Amygdala (tissue), 56 donors: ENCODE measurements at places on chromosomes 5 and 9.

DNA sequence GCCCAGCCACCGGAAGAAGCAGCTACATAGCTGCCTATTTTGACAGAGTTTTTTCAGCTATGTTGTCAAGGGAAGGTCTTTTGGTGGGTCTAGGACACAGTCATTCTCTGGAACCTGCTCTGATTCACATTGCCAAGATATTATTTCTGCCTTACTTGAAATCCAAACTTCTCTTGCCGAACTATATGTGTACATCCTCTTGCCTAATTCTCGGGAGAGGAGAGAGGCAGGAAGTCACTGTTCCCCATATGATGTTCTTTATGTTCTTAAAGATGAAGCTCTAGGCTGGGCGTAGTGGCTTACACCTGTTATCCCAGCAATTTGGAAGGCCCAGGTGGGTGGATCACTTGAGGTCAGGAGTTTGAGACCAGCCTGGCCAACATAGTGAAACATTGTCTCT, 8.6 kb downstream of the TMEM252 start:
- DNase-seq = no peak

DNA sequence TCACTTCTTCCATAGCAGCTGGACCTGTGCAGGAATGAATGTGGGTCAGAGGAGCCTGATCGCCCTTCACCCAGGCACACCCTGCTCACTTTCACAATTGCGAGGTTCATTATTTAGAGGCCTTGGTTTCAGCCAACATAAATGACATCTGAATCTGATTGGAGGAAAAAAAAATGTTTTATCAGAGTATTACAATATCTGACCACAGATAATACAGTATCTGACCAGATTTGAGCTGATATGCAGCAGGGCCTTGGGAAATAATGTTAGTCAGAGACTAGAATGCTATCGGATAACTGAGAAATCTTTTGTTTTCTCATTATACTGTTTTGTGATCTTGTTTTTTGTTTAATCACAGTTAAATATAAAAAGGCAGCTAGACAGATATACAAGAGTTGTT, 7.7 kb downstream of the ICE1 start:
- no peak for DNase-seq

DNA sequence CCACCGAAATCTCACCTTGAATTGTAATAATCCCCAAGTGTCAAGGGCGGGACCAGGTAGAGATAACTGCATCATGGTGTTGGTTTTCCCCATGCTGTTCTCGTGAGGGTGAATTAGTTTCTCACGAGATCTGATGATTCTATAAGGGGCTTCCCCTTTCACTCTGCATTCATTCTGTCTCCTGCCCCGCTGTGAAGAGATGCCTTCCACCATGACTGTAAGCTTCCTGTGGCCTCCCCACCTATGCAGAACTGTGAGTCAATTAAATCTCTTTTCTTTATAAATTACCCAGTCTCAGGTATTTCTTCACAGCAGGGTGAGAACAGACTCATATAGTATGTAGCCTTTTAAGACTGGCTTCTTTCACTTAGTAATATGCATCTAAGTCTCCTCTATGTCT, 128.1 kb upstream of the NR5A1 start:
- DNase-seq = no peak

- DNase-seq = no peak
Measured at GRCh38 chr9:98600631-98601030, 108.1 kb downstream of the GABBR2 start.

DNA sequence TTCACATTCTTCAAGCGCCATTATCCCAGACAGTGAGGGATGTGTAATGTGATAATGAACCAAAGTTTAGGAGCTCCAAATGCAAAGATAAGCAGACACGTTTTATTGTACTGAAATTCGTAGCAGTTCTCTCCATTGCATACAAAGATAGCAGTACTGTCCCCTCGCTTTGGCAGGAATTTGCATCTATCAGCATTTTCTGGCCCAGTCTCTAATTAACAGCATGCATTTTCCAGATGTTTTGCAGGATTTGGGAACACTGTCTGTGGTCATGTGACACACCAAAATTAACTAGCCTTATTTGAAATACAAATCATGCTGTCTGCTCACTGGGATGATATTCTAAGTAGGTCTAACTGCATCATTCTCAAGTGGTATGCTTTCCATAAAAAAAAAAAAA, 235.9 kb upstream of the TRPM3 start:
- no peak for DNase-seq

DNA sequence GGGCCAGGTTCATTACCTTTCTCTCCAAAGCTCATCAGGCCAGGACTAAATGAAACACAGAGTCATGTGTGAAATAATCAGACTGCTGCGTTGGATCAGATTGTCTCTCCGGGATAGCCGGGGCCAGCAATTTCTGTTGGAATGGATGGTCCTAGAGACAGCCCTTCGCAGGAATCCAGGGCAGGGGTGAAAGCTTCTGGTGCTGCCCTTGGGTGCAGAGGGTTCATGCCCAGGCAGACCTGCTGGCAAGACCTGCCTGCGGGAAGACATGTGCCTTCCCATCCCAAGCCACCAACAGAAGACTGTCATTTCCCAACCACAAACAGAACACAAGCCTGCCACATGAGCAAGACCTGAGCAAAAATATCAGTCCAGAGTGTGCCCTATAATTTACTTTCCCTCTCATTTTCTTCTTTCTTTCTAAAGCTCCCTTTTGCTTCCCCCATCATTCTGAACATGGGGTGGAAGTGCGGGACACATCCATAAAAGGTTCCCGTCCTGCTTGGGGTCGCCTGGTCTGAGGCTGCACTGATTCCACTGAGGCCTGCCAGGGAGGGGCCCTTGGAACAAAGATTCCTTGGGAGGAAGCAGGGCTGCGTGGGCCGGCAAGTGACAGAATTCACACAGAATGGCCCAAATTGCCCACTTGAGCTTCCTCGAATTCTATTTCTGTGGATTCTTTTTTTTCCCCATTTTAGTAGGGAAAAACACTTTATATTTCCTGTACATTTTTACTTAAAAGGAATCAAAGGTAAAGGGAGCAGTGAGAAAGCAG, 57.3 kb downstream of the UBE2QL1 start:
- no peak for DNase-seq

DNA sequence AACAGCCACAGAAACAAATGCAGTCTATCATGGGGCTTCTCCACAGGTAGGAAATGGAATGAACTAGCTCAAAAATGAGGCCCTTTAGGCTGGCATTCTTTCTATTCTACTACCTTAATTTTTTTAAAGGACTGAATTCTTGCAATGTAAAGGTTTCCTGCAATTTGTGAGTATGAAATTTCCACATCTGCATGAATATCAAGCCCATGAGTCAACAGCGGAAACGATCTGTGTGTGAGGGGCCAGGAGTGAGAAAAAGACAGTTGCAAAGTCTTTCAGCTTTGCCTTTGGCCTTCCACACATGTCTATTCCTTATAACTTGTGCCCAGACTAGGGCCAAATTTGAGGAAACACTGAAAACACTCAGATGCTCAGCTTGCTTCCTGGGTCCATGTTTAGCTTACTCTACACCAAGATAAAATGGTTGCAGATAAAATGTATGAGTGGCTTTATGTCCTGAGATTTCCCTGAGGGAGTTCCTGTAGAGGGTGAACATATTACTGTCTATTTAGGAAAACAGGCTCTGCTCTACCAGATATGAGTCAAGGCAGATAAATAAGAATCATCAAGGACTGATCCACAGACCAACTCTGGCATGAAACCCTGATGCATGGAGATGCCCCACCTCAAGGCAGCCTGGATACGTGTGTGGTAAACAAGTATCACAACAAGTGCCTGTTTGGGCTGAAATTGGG, 46.5 kb downstream of the RETREG1 start:
- no peak for DNase-seq

GRCh38 chr5:90888511-90889324, 330.1 kb downstream of the ADGRV1 start:
- DNase-seq = no peak

DNA sequence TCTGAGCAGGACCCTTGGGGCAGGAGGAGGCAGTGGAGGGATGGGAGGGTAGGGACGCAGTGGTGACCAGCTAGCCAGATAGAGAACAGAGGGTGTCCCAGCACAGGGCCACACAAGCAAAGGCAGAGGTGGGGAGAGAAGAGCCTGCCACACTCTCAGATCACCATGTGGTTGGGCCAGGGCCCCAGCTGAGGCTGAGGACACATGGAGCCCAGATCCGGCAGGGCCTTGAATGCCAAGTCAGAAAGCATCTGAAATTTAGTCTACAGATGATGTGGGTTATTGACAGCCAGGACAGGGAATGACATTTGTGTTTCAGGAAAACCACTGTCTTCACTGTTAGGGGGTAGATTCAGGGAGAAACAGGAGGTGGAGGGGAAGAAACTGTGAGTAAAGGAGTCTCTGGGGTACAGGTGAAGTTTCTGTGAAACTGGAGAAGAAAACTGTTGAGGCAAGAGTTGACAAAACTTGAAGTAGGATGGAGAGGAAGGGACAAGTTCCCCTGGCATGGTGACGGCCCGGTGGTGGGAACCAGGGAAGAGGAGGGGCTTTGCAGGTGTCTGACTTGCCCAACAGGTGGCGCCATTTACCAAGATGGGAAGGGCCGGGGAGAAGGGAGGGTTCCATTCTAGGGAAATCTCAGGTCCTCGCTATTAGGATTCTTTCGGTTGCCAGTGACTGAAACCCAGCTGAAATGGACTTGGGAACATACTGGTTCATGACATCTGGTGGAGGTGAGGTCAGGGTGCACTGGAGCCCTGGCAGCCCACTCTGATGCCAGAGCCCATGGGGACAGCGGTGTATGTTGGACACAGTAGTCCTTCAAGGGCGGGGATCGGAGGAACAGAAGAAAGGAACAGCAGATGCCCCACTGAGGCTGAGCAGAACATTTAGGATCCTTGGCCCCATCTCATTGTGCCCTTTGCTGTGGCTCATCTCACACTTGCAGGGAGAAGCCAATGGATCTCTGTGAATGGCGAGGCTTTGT, 100.1 kb downstream of the KCNIP1 start:
- peak; percentile 16 for DNase-seq

GRCh38 chr5:113179156-113179555, 202.6 kb downstream of the DCP2 start:
- DNase-seq = no peak

- DNase-seq = no peak
Measured at GRCh38 chr5:124199893-124200292, 546.5 kb downstream of the ZNF608 start.

DNA sequence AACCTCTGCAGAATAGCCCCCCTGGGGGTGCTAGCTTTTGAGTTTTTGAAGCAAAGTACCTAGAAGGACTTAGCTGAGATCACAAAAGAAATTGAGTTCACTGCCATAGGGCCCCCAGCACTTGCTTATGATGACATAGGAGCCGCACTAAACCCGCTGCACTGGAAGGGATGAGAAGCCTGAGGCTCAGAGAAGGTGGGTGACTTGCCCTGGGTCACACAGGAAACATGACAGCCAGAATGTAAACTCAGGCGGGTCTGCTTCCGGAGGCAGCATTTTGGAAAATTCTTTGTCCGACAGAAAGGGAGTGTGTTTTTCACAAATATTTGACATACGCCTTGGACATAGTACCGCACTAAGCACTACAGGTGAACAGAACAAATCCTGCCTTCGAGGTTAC, 8.4 kb upstream of the TOR1B start:
- no peak for DNase-seq

DNA sequence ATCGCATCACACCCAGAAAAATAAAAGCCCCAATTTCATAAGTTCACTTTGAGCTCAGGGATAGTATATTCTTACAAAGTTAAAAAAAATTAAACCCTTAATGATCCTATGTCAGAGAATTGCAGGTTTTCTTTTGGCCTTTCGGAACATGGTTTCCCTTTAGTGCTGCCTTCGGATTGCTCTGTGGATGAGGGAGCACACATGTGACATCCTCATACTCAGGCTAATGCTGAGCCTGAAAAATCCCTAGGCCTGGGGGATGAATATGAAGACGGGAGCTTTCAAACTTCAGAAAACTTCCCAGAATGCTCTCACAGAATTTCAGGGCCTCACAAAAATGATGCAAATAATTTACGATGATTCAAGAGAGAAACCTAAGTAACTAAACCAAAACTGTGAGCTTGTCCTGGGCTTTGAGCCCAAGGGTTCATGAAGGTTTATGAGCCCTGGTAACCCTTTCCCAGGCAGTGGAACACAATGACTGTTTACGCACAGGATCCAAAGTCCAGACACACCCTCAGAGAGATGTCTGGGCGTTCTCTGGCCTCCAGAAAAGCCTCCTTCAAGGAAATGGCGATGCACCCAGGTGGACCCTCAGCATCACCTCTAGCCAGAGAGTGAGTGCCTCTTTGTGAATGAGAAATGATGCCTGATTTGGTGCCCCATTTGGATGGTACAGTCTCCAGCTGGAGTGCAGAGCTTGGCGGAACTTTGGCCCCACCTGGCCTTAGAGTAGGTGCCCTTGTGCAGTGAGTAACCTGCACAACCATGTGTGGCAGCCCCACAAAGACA, 145.4 kb downstream of the ENTREP1 start:
- DNase-seq = no peak

DNA sequence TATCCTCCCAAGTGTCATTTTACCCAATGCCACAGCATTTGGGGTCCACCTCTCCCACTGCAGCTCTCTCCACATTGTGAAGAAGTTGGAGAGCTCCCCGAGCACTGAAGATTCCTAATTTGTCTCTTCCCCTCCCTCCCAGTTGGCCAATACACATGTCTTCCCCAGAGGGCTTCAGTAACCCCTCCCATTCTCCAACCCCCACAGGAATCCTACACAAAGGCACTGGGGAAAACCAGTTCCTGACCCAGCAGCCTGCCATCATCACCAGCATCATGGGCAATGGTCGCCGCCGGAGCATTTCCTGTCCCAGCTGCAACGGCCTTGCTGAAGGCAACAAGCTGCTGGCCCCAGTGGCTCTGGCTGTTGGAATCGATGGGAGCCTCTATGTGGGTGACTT, 87.3 kb upstream of the WWC1 start:
- no peak for DNase-seq

DNA sequence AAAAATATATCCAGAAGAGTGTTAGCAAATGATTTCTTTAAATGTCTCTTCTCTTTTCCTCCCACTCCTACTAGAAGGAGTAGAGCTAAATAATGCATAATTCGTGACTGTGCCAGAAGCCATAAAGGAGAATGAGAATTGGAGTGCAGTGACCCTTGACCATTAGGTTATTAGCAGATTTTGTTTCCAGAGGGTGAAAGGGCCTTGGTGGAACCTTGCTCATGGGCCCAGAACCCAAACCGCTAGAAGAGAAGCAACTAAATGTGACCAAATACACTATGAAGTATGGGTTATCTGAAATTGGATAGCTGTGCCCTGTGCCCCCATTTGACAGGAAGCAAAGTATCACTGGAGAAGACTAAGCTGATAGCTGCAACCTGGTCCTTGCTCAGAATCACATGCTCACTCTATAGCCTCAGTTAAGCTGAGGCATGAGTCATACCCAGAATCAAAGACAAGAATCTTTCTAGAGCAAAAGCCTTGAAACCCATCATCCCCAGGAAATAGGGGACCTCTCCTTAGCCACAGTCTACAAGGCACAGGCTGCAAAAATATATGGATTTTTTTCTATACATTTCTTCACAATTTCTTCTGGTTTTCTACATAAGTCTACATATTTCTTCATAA, 36.3 kb downstream of the CAPSL start:
- DNase-seq = no peak
